ENCODE measurements at places on chromosomes 16 and 17.

GRCh38 chr17:68568581-68568980 lies 32.6 kb downstream of the FAM20A start:
- DNase-seq: no peak

GRCh38 chr16:575354-576196 lies 5.8 kb downstream of the PIGQ start:
- DNase-seq: no peak

GRCh38 chr16:4184038-4184702 lies 57.7 kb downstream of the SRL start:
- no peak for DNase-seq

- DNase-seq: no peak
These were observed 62.8 kb upstream of the GRIN2A start for GRCh38 chr16:10245002-10245401.

- DNase-seq: peak; percentile 45
These were observed 8.6 kb upstream of the ABCC3 start for GRCh38 chr17:50626037-50626574.

- DNase-seq: peak; percentile 67
These were observed at the start of gene TMEM106A for GRCh38 chr17:43211480-43212402. Gene TMEM106A (plus strand): TSS chr17:43211875. CDS start chr17:43213042, 1,167 bp downstream.

GRCh38 chr16:55476625-55477533 lies 2.1 kb upstream of the MMP2 start:
- no peak for DNase-seq

- peak; percentile 47 for DNase-seq
These were observed 24.6 kb downstream of the GPT2 start for GRCh38 chr16:46908540-46909372.

DNA sequence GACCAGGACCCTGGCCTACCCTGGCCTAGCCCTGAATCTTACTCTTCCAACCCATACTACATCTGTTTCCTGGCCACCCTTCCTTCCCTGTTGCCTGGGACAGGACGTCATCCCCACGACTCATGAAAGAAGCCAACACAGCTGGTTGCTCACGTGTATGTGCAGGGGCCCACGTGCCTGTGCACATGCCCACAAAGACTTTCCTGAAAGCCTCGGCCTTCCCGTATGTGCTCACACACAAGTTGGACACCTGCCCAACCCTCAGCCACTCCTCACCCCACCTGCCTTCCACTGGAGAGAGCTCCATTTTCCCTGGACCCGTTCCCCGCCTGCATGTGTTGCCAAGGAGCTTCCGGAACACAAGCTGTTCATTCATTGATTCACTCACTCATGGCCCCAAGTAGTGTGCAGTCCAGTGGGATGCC lies 7.0 kb downstream of the PLXDC1 start:
- no peak for DNase-seq

DNA sequence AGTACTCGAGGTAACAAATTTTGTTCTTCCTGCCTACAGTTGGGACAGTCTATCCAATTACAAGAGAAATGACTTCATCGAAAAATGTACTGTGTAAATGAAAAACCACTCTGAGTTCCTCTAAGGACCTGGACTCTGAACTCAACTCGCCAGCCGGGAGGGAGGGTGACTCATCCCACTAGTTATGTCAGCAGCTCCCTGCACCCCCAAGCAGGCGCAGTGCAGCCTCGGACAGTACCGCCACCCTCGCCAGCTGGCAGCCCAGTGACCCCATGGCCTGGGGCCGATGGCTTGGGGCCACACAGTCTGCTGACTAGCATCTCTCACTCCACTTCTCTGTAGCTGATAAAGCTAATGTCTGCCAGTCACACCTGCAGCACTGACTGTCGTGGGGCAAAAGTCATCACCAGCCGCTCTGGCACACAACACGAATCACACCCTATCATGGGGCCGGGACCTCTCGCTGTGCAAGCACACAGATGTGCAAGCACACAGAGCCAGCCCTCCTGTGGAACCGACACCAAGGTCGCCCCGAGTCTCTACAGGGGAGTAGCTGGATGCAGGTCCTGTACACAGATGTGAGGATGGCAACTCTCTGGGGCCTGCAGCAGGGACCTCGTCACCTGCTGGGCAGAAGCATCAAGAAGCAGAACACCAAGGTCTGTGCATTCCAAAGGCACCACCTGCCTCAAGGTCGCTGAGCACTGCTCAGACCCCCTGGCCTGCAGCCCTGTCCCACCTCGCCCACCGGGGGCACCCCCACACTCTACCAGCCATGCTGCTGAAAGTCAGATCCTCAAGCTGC lies 5.7 kb downstream of the CSNK1D start:
- DNase-seq: no peak

GRCh38 chr17:42969001-42969581 lies 4.8 kb upstream of the AARSD1 start:
- no peak for DNase-seq

DNA sequence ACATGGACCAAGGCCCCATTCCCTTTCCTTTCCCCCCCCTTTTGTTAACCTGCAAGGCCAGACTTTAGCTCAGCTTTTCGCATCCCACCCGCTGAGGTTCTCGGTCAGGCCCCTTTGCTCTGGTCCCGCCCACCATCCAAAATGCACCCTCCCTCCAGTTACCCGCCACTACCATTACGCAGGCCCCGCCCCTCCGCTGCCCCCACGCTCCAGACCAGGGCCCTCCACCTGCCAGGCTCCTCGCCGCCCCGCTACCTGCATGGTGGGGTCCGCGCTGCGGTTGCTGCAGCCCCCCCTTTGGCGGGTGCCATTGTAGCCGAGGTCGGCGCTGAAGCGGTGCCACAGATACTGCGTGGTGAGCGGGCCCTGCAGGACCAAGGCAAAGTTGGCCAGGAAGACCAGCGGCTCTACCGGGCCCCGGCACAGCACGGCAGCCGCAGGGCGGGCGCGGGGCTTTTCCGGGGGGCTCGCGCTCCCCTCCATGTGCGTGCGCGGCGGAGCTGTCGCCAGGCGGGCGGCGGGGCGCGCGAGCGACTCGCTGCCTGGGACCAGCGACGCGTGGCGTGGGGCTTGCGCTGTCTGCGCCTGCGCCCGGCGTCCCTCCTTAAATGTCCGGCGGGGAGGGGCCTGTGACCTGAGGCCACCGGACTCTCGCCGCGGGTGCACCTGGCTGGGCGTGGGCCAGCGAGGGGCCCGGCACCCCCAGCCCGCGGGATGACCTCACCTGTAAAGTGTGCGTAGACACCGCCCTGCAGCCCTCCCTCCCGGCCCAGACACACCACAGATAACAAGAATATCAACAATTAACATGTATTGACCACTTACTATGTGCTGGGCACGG lies at the start of gene SLC46A1:
SLC46A1 (minus strand) TSS at position 581 of the 841 bp plus-strand sequence; CDS start at position 483, 98 bp downstream.
- no peak for DNase-seq

DNA sequence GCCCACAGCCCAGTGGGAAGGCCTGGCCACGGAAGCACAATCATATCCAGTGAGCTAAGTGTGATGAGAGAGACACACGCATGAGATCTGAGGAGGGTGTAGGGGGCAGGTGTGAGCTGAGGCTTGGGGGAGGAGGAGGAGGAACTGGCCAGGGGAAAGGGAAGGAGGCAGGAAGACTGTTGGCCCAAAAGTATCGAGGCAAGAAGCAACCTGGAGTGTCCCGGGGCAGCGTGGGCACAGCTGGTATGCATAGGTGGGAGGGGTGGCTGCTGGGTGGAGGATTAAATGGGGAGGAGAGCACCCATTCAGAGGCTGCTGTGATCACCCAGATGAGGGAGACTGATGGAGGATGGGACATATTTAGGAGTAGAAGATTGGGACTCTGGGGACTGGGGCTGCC lies 41.4 kb downstream of the ARHGAP27 start:
- no peak for DNase-seq

DNA sequence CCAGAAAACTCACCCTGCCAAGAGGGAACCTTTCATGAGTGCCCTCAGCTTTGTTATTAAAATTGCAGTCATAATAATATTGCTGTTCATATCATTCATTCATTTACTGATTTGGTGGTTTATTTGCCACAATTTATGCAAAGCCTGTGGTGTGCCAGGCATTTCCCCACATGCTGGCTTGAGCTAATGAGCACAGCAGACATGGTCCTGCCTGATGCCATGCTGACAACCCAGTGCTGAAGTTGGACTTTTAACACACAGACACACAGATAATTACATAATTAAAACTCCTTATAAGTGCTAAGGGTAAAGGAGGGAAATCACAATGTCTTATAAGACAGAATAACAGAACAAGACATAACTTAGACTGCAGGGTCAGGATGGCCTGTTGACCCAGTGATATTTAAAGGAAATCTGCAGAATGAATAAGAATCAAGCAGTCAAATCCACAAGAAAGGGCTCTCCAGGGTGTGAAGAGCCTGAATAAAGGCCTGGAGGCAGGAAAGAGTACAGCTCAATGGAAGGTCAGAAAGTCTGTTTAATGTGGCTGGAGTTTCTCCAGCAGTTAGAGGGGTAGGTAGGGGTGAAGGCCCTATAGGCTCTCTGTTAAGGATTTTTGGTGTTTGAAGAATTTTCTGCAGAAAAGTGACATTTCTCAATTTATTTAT lies 196.9 kb upstream of the CDH11 start:
- DNase-seq: no peak

- no peak for DNase-seq
These were observed 66.3 kb downstream of the MPRIP start for GRCh38 chr17:17108451-17109049.

DNA sequence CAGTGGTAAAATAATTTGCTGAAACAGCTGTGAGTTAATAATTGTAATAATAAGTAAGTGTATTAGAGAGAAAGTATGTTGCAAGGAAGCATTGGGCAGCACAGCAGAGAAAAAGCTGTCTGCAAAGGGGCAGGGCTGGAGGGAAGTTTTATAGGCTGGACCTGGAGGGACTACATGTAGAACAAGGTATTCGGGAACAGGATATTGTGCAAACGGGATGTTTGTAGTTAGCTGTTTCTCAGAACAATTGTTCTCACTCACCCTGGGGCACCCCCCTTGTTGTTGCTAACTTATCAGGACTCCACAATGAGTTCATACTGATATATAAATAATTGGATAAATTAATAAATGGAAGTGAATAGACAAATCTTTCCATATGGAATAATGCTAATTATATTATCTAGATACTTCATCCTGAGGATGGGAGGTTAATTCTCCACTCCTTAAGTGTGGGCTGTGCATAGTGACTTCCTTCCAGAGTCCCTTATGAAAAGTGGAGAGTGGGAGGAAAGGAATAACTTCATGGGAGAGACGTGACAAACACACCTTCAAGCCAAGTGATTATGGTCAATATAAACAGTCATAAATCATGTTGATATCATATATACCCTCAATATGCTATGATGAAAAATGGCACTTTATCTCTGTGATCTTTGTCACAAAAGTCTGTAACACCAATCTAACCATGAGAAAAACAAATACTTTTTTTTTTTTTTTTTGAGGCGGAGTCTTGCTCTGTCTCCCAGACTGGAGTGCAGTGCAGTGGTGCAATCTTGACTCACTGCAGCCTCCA lies 85.4 kb downstream of the PPM1E start:
- no peak for DNase-seq

DNA sequence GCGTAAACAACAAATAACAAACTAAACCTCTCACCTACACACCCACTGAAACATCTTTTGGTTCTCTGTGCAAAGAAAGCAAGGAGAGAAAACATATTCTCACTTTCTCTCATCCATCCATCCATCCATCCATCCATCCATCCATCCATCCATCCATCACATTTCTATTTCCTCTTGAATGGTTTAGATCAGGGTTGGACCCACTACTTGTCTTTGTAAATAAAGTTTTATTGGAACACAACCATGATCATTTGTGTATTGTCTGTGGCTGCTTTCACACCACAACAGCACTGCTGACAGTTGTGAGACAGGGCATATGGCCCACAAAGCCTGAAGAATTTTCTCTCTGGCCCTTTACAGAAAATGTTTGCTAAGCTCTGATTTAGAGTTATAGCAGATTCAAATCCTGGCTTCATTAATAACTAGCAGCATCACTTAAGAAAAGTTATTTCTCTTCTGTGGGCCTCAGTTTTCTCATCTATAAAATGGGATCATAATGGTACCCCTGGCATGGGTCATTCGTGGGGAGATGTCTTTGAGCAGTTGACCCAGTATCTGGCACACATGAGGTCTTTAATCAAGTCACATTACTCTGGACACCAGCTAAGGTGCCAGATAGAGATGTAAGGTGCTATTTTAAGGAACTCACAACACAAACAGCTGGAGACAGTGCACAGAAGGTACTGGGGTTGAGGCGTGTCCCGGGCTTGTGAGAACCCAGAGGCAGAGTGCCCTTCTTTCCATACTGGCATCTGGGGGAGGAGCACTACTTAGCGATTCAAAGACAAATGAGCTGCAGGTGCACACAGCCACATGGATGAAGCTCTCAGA lies 146.3 kb downstream of the CMIP start:
- no peak for DNase-seq

DNA sequence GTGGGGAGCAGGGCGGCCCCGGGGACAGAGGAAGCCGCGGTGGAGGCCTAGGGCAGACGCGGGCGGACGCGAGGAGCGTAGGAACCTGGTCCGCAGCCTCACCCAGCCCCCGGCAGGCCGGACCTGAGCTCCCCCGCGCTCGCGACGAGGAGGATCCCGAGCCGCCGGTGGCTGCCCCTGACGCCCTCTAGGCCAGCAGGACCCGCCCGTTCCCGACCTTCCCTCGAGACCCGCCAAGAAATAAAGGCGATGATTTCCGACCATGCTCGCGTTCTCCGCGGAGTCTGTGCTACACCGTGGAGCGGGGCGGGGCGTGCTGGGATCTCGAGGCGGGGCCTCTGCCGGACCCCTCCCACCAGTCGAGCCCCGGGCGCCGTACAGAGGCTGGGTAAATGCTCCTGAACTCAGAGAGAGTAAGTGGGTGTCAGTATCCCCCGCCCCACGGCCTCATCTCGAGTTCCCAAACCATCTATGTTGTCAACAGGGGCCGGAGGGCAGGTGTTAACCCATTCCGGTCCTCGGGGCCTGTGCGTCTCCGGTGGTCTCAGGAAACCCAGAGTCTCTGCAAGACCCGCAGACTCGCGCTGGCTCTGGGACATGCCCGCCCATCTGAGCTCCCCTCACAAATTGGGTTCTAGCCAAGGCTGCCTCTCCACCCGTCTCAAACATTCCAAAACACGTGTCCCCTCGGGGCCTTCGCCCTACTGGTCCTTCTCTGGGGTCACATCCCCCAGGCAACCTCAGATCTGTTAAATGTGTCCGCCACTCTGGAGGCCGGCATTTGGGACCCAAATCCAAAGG lies 13.7 kb downstream of the SYCE1L start:
- DNase-seq: peak; percentile 71

GRCh38 chr17:32445074-32445415 lies 735 bp downstream of the PSMD11 start:
- DNase-seq: no peak
